Naive thymus-derived CD8-positive, alpha-beta T cell (primary cell): ENCODE measurements at places on chromosomes 2 and 18.

- DNase-seq: no peak
These were observed 65.3 kb upstream of the TAF1B start for GRCh38 chr2:9778012-9778411.

GRCh38 chr2:120367649-120368048 is 21.7 kb downstream of the INHBB start:
- no peak for DNase-seq

DNA sequence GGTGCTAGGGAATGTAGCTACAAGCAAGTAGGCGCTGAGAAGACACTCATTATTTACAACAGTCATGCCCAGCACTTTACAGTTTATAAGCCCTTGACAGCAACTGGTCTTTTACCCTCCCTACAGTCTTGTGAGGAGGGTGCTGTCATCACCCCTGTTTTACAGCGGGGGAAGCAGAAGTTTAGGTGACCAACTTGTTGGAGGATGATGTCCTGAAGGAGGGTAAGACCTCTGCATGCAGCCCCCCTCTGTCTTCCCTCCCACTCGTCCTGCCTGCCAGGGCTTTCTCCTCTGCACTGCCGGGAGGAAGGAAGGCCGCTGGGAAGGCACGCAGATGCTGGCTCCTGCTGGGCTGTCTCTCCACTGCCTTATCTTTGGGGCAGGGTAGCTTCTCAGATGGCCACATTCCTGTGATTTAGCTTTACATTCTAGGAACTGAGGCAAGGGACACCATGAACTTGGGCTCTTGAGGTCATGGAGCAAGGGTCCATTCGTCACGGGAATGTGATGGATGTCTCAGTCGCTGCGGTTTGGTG is 972 bp downstream of the IL1R1 start:
- no peak for DNase-seq

DNA sequence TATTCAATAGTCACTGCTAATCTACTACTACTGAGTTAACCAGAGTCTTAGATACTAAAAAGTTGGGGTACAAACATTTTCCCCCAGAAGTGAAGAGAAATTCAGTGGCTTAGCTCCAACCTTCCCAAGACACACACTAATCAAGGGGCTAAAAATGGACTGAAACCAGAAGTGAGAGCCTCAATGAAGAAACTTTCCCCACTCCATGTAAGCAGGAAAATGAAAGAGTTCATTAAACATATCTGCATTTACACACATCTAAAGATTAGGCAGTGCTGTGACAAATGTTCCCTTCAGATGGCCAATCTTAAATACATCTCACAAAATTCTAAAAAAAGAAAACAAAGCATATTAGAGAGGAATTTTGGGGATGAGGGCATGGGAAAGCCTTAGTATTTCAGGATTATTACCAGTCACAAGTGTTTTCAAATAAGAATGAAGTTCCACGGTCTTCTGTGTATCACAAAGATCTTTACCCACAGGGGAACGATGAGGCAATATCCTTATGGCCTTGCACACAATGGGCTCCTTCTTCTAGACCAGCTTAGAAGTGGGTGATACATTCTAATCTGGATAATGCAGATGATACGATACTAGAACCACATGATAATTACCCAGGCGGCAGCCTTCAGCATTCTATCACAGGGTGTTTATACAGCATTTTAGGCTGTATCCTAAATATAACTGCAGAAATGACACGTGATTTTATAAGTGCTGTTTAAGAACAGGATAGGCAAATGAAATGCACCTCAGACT is 17.1 kb downstream of the ANKRD44 start:
- no peak for DNase-seq

DNA sequence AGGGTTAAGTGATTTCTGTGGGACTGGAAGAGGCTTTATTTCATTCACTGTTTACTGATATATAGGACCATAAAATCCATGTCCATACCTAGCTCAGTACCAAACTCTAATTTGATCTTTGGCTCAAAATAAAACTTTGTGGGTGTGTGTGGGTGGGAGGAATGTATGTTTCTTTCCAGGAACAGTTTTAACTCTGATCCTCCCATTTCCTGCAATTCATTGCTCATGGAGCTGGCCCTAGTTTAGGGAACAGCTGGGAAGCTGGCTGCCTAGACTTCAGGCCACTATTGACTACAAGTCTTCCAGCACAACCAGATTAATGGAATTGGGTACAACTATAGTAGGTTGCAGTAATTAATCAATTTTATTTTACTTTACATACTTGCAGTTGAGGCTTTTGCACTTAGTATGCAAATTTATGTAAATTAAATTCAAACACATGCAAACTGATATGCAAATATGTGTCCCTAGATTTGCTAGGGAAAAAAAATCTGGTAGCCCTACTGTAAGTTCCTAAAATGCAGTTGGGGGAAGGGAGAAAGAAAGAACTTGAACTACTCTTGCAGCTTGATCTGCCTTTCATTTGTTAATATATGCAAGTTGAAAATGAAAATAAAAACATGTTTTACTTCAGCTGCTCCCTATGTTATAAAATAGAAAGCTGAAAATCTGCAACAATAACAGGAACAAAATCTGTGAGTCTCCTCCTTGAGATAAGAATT is 1070.3 kb upstream of the CELF4 start:
- DNase-seq: no peak

- DNase-seq: no peak
These were observed 12.1 kb downstream of the CCDC141 start for GRCh38 chr2:179037807-179038206.

DNA sequence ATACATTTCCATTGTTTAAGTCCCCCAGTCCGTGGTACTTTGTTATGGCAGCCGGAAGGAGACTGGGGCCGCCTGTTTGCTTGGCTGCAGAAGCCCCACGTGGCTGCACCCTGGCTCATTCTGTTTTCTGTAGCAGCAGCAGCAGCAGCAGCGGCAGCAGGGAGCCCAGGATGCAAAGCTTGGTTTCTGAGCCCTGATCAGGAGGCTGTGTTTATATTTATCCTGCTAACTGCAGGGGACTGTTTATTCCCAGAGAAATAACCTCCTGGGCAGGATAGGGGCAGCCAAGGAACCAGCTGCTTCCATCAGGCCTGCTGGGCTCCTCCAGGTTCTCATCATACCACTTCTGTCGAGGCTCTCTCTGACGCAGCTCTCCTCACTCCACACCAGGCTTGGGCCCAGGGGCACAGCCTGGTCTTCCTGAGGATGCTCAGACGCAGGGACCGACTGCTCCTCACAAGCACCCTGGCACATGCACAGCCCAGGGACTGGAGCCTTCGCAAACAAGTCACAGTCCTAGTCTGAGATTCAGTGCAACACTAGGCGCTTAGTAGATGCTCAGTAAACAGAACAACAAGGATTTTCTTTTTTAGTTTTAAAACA is 139.0 kb downstream of the MSH2 start:
- no peak for DNase-seq

- DNase-seq: no peak
These were observed 205.4 kb downstream of the SNTG2 start for GRCh38 chr2:1156059-1156458.

- DNase-seq: no peak
These were observed 32.1 kb upstream of the MAL start for GRCh38 chr2:94993176-94994062.

GRCh38 chr2:20657522-20658235 is 6.8 kb upstream of the HS1BP3 start:
- DNase-seq: no peak

- DNase-seq: no peak
These were observed 66.5 kb downstream of the DTNB start for GRCh38 chr2:25606892-25607291.

DNA sequence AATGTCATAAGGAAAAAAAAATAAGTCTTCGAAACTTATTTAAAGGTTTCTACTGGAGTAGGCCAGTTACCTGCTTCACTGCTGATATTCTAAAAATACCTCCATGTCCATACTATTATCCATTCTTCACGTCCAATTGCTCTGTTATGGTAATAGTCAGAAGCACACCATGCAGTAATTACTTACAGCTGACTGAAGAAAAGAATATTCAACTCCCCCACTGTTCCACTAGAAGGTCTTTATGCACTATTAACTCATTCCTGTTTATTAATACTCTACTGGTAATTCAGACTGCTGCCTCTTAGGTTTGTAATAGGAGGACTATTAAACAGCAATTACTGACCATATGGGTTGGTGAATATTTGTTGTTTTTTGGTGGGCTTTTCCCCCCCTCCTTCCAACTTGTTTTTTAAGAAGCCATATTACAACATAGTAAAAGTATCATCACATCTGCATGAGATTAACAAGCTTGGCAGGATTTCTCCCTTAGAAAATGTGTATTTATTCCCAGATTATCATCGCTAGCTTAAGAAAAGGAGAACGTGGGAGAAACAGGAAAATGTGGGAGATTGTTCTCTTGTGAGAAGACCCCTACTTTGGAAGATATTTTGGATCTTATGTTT is 806.4 kb upstream of the FANCL start:
- DNase-seq: no peak

DNA sequence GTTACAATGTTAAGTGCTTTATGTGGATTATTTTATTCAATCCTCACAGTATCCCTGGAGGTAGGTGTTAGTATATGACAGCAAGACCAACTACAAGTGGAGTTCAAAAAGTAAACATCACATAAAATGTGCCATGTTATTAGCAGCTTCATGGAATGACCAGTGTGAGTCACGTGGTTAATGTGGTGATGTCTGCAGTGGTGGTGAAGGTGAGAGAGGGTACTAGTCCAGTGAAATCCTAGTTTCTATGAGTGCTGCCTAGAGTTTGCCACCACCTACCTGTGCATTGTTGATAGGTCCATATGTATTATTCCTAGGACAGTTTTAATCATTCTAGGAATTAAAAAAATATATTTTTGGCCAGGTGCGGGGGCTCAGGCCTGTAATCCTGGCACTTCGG is 865.2 kb upstream of the DDX18 start:
- no peak for DNase-seq

GRCh38 chr2:188131281-188131680 is 160.4 kb upstream of the GULP1 start:
- DNase-seq: no peak

DNA sequence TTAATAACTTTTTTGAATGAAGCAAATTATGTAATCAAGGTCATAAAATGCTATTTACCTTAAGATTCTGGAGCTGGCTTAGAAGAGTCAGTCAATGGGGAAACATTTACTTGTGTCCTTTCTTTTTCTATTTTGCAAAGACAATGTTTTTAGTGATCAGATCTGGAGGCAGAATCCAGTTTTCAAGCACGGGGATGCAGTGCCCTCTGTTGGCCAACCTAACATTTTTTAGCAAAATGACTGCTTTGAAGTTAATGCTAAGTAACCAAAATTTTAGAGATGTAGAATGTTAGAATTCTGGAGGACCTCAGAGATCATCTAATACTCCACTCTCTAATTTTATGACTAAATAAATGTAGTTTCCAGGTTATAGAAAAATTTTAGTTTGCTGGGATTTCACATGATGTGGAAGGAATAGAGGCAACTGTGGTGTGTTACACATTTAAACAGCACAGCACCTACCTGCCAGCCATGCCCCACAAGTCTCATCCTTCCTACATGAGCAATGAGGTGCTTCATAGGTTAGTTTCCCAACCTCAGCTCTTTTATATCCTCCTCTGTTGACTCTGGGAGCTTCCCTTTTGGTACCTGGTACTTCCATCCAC is 23.6 kb upstream of the SLC9A4 start:
- peak; percentile 64 for DNase-seq

GRCh38 chr18:12309683-12310198 is 1.7 kb downstream of the TUBB6 start:
- DNase-seq: no peak

GRCh38 chr2:178380763-178381162 is 70.2 kb downstream of the PRKRA start:
- no peak for DNase-seq

DNA sequence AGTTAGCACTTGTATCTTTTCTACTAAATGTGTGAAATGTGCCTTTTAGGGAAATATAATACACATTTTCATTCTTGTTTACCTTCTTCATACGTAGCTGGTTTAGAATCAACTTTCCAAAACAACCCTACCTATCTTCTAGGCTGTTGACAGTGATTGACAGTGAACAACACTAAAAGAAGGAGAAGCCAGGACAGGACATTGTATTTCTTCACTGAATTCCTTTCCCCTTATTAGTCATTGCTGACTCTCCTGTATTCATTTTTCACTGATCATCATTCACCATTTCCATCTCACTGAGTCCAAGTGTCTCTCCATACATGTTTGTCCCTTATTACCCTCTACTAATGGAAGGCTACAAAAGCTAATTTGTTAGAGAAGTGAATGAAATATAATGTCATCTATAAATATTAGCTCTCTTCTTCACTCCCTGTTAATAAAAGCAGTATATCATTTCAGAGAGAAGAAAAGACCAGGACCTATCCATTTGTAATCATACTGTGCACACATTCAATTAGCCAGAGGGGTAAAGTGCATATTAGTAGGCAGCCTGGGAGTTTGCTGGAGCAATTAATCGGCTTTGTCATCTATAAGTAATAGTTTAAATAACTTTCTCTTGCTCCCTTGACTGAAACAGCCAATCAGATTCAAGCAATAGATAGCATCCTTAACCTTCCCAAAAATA is 192.5 kb upstream of the FOSL2 start:
- DNase-seq: no peak

- DNase-seq: no peak
These were observed 80.9 kb downstream of the PPP1R1C start for GRCh38 chr2:182066400-182067087.

GRCh38 chr18:40250236-40250635 is 1704.8 kb upstream of the PIK3C3 start:
- DNase-seq: no peak

DNA sequence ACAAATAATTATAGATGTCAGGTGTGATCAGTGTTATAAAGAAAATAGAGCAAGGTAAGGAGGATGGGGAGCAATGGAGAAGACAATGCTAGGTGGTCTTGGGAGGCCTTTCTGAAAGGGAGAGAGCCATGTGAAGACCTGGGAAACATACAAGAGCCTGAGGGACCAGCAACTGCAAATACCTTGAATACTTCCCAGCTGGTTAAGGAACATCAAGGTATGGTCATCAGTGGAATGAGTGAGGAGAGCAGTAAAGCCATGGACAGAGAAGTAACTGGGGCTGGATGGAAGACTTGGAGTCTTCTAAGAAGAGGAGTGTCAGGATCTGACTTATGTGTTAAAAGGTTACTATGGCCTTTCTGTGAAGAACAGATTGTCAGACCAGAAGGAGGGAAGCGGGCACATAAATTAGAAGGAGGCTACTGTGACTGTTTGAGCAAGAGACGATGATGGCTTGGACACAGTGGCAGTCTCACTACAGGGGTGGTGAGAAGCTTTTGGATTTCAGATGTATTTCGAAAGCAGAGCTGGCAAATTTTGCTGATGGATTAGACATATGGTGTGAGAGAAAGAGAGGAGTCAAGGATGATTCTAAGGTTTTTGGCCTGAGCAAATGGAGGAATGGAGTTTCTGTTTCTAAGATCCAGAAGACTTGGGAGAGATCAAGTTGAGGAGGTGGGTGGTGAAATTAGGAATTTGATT is 22.8 kb upstream of the EXOC6B start:
- DNase-seq: no peak
